H4 (cell line): ENCODE measurements at places on chromosomes 7 and 10. TPM values are rescaled to one million over a fixed set of nuclear protein-coding genes. Genes with fewer than 3 reads are reported as not detected.

Gene WDR86
- total RNA-seq = 0.88 TPM in 1 of 2 replicates, not detected in the other

- peak; percentile 38 for DNase-seq
These were observed 346.0 kb downstream of the FRMD4A start for GRCh38 chr10:13984647-13985155.

Gene PPP1R17
- total RNA-seq = not detected in 2 replicates

- no peak for DNase-seq
These were observed 6.1 kb upstream of the MYOZ1 start for GRCh38 chr10:73647211-73647874.

Gene SHTN1
- 6.3 and 9.3 TPM in 2 replicates for total RNA-seq

Gene PSD
- total RNA-seq = 0.06 TPM in 1 of 2 replicates, not detected in the other

DNA sequence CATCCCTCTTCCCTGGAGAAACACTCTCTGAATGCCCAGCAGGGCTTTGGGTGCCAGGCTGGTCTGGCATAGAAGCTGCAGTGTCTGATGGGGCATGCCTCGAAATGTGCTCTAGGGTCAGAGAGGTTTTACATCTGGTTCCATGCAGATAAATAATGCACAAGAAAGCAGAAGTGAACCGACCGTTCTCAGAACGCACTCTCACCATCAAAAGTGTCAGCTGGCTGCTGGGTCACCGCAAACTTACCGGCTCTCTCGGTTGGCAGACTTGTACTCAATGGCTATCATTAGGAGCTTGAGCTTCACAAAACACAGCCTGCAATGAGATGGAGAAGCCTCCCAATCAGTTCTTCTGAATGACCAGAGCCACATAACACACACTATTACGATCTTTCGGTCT lies 610.0 kb downstream of the KCNMA1 start:
- DNase-seq = no peak

- no peak for DNase-seq
These were observed 126.8 kb upstream of the FAM20C start for GRCh38 chr7:65554-65953.

Gene CHAT
- not detected in 2 replicates for total RNA-seq

DNA sequence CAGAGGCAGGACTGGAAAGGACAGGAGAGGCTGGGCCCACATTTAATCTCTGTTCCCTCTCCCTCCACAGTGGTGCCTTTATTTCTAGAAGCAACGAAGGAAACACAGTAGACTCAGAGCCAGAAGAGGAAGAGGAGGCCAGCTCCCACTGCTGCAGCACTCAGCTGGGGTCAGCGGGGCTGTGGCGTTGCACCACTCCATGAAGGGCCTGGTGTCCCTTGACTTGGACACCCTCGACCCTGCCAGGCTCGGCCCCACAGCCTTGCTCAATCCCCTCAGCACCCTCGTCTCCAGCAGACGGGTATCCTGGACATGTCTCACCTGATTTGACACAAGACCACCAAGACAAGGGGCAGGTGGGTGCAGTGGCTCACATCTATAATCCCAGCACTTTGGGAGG lies 38.8 kb downstream of the PRKAG2 start:
- DNase-seq = no peak

DNA sequence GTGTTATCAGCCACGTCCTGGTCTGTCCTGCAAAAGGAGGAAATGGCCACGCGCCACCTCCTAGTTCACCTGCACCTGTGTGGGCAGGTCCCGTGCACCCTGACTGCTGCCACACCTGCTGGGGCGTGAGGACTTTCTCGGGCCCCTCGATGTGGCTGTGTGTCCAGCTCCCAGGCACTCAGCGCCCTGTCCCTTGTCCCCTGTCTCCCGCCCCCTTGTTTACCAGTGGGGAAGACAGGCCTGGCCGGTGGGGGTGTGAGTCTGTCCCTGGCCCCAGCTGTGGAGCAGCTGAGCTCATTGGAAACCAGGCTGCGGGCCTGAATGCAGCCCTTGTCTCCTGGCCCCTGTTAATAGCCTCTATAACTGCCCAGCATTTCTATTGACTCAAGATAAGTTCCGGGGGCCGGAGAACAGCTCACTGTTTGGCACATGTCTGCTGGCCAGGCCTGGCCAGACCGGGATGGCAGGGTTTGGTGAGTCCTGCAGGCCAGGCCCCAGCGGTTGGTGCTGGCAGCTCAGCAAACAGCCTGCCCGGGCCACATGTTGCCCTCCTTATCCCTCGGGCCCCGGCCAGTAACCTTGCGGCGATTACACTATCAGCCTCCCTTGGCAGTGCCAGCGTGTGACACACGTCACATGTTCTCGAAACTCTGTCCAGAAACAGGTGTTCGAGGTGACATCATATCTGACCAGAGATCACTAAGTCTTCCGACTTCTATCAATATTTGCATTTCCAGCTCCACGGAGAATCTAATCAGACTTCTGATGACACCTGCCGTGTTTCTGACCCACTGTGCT lies 52.1 kb downstream of the FOXL3 start:
- no peak for DNase-seq

DNA sequence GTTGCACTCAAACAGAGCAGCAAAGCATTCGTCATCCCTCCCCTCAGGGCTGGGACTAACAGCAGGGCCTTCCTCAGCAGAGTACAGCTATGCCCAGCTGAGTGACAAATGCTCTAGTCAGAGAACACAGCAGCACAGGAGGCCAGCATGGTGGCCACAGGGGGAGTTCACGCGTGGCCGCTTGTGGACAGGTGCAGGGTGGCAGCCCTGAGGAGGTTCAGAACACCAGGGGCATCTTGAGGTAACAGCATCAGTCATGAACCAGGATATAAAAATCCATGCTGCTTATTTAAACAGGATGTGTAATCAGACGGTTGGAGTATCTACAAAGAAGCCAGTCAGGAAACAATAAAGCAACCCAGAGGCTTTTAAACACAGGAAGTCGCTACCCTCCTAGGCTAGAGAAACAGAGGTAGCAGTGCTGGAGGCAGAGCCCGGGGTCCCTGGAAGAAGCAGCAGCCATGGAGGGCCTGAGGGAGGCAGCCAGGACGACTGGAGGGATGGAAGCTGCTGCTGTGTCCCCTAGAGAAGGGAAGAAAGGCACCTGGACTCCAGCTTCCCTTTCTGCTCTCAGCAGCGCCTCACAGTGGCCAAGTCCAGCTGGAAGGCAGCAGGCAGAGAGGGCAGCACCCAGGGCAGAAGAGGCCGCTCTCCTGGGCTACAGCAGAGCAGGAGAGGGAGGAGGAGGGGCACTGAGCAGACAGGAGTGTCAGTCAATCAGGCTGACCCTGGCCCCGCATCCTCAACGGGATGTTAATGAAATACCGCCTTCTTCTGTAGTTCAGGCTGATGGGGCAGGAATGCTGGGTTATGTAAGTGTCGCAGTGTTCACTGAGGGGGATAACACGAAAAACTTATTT lies 70.8 kb upstream of the UCN3 start:
- DNase-seq = peak; percentile 67

DNA sequence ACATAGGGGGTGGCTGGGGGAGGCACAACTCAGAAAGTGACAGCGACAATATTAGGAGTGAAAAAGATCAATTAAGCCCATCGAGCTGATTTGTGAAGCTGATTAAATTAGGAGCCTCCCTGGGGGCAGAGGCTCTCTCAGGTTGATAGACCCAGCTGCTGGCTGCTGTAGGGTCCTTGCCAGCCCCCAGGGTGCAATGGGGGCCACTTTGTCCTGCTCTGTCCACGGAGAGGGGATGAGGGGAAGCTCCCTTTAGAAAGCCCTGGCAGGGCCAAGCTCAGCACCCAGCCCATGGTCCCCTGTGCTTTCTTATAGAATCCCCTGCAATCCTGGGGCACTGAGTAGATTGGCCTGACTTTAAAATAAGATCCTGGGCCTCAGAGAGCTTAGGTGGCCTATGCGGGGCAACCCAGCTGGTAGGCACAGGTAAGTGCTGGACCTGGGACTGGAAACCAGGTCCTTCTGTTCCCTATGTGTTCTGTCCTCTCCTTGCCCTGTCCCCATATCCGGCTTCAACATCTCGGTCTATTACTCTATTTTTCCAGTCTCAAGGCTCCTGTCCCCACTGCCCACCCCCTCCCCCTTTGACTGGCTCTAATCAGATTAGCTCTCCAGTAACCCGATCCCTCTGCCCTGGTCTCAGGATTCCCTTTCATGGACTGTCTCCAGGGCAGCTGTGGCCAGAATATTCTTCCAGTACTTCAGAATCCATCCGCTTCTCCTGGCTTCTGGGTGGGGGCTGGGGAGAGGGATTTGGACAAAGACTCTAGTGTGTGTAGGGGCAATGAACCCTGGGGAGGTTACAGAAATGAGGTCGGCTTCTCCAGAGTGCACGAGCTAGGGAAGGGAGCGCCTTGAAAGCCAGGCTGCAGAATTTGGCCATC lies 259.6 kb downstream of the RPS24 start:
- DNase-seq = no peak

DNA sequence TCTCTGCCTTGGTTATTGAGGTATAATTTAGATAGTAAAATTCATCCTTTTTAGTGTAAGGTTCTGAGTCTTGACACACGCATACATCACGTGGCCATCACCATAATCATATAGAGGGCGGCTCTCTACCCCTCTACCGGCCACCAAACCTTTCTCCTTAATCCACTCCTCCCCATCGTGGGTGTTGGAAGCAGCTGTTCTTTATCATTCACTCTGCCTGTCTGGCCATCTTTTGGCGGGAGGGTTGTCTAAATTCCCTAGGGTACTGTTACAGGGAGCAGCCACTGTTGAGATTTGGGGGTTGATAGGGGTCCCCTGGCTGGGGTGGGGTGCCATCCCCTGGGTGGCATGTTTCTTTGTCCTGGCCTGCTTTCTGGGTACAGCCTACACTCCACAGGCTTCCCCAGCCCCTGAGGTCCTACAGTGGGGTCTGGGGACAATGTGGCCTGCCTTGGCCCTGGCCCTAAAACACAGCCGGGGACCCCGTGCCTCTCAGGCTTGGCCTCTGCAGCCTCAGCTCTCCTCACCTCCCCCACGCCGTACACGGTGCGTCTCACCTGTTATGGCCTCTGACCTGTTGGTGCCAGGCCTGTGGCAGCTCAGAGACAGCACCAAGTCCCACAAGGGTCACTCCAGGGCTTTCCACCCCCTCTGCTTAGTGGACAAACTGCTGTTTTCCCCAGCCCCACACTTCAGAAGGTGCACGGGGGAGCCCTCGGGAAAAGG lies 17.5 kb downstream of the AMZ1 start:
- no peak for DNase-seq

Gene KLF14
- total RNA-seq = 0.64 TPM in 1 of 2 replicates, not detected in the other

Gene OPN4
- 0.02 and 0.35 TPM in 2 replicates for total RNA-seq

- DNase-seq = no peak
These were observed 53.0 kb downstream of the WNT2 start for GRCh38 chr7:117269886-117270285.

- no peak for DNase-seq
These were observed 871.8 kb upstream of the SORCS1 start for GRCh38 chr10:108036265-108036664.

Gene TMEM225B
- 0.19 and 1.6 TPM in 2 replicates for total RNA-seq

DNA sequence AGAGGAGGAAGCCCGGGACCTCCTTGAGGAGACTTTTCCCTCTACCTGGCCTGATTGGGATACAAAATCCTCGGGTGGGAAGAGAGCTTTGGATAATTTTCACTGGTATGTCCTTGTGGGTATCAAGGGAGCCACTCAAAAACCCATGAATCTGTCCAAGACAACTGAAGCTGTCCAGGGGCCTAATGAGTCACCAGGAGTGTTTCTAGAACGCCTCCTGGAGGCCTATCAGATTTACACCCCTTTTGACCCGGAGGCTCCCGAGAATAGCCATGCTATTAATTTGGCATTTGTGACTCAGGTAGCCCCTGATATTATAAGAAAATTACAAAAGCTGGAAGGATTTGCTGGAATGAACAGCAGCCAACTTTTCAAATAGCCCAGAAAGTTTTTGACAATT lies 38.6 kb downstream of the ZNF25 start:
- no peak for DNase-seq

Gene VIPR2
- total RNA-seq = 0.68 and 0.77 TPM in 2 replicates

DNA sequence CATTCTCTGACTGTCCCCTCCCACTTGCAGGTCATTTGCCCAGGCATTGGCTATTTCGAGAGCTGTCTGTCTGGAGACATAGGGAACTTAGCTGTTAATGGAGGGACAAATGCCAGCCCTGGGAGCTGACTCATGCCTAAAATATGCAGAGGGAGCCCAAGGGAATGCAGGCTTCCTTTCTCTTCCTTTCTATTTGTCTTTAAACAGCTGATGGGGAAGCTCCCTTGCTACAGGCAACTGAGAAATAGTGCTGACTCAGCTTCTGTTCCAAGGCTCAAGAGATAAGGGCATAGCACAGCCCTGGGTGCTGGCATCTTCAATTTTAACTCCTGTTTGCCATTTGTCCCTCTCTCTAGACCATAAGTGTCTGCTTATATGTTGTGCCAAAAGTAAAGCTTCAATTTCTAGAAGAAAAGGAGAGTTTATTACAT lies 82.7 kb upstream of the C1GALT1 start:
- DNase-seq = peak; percentile 100

DNA sequence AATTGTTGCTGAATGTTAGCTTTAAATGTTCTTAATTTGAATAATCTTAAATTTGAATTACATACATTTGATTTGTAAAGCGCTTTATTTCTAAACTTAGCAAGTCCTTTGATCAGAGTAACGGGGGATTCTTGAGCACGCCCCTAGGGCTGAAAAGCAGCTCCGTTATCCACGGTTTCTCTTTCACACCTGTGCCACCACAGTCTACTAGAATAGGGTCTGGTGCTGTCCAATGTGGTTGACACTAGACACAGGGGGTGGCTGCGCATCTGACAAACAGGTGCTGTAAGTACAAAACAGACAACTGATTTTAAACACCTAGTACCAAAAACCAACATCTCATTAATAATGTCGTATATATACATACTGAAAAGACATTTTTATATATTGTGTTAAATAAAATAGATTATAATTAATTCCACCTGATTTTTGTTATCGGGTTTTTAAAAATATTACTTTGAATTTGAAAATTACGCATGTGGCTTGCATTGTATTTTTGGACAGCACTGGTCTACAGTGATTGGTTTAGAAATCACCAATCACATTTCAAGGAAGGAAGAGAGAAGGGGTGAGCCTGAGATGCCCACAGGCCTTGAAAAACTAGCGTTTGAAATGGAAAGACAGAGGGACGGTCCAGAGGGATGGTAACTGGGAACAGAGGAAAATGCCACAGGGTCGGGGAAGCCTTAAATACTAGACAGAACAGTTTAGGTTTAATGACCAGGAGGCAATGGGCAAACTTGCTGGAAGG lies 7.3 kb downstream of the SEPHS1 start:
- no peak for DNase-seq

DNA sequence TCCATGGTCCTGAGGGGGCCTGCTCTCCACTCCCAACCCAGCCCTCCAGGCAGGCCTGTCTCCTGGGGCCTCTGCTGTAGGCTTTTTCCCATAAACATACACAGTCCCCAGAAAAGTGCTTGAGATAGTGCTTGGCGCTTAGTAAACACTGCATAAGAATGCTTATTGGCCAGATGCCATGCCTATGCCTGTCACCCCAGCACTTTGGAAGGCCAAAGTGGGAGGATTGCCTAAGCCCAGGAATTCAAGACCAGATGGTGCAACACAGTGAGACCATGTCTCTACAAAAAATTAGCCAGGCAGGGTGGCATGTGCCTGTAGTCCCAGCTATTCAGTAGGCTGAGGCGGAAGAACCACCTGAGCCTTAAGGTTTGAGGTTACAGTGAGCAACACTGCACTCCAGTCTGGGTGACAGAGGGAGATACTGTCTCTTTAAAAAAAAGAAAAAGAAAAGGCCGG lies 24.6 kb upstream of the ASL start:
- DNase-seq = peak; percentile 99
